ENCODE measurements at places on chromosomes 4 and X.

DNA sequence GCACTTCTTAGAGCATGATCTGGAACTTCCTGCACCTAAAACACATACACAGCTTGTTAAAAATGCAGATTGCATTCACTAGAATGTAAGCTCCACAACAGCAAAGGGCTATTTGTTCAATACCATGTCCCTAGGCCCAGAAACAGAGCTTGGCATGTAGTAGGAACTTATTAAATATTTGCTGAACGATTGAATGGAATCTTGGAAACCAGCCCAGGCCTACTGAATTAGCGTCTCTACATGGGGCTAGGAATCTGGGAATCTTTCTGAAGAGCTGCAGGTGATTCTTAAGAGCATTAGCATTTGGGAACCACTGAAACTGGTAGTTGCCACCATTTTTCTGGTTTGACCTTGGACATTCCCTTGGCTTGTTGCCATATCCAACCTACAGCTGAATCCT is 234.1 kb downstream of the STIM2 start:
- peak; percentile 9 for DNase-seq

- no peak for DNase-seq
Observed at GRCh38 chr4:2083826-2084160, 24.7 kb downstream of the NAT8L start.

DNA sequence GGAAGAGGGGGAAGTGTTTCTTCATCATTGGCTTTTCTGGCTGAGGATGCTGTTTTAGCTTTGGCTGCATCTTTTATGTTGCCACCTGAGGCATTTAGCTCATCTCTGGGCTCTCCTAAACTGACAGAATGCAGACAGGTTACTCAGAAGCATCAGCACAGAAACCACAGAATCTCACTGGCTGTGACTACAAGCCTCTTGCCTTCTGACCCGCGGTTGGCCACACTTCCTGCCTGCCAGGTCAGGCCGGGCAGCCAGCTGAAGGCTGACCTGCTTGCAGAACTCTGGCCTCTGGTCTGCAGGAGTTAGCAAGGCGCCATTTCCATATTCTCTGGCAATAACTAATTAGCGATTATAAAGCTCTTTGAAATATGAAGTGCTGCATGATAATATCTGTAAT is 366.5 kb downstream of the MID1IP1 start:
- DNase-seq = no peak

- no peak for DNase-seq
Observed at GRCh38 chr4:47498899-47499298, 13.8 kb downstream of the ATP10D start.

DNA sequence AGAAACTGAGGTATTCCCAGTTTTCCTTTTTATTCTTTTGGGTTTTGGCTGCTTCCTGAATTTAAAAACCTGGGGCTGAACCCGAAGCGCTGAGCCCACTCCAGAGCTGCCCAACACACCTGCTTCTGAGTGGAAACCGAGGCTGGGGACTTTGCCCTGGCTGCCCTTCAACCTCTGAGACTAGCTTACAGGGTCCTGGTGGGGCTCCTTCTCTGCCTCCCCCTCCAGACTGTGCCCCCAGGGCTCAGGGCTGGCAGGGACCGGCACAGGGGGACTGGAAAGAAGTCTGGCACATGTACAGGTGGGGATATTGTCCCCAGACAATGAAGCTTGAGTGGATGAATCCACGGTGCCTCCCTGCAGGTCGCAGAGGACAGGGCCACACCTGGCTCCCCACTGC is 240.4 kb upstream of the PSAPL1 start:
- no peak for DNase-seq

DNA sequence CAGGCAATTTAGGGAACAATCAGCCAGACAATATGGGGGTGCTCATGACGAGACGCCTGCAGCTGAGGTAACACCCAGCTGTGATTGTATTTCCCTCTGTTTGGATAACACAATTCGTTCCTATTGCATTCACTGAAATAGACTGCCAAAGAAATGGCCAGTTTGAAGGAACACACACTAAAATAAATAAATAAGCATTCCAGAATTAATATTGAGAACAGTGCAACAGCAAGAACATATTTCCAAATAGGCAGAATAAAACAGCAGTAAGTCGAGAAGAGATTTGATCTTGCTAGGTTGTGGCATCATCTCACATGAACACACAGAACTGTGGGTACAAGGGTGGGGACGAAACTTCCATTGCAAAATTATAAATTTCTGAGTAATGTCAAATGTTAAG is 133.5 kb upstream of the FAM47B start:
- DNase-seq = no peak

- DNase-seq = no peak
Observed at GRCh38 chr4:74097631-74098426, 1.2 kb downstream of the CXCL2 start.

- DNase-seq = no peak
Observed at GRCh38 chrX:130566028-130566683, 164.4 kb downstream of the RBMX2 start.

- peak; percentile 44 for DNase-seq
Observed at GRCh38 chrX:13750204-13750603, 15.7 kb downstream of the OFD1 start.

DNA sequence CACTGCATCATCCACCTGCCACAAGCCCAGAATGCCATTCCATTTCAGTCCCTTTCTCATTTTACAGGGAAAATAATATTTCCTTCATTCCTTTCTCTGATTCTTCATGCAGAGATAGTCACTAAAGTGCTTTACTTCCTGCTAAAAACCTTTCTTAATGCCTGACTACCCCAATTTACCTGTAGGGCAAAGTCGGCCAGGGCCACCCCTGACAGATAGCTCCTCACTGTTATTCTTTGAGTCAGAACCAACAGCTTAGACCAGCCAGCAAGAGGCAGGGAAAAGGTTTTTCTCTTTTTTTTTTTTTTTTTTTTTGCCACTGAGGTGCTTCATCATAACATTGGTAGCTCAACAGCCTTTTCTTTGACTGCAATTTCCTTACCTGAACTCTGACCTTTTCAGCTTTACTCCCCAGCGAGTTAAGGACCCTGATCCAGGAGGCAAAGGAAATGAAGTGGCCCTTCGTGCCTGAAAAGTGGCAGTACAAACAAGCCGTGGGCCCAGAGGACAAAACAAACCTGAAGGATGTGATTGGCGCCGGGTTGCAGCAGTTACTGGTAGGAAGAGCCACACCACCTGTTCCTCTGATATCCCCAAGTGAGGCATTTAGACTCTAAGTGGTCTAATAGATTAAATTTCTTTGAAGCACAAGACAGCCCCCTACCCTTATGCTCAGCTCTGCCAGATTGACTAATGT is 85.0 kb downstream of the ALPK1 start:
- DNase-seq = no peak

DNA sequence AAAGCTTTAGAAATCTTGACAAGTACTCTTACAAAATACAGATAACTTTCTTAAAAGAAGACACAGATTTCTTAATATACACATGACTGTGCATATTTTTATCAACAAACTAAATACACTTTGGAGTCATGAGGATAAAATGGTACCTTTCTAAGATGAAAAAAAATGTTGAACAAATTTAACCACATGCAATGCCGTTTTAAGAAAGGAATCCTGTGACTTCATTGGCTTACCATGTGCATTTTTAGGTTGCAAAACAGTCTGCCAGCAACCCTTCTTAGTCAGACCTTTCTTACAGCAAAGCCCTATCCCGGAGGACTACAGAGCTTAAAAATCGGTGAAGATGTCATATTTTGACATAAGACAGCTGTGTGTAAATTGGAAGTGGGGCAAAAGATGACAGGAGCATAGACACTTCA is 51.7 kb downstream of the GASK1B start:
- DNase-seq = peak; percentile 87

- no peak for DNase-seq
Observed at GRCh38 chrX:102115748-102116147, 9.7 kb upstream of the TCEAL2 start.

GRCh38 chr4:1534095-1534872 is 128.0 kb upstream of the NKX1-1 start:
- no peak for DNase-seq

DNA sequence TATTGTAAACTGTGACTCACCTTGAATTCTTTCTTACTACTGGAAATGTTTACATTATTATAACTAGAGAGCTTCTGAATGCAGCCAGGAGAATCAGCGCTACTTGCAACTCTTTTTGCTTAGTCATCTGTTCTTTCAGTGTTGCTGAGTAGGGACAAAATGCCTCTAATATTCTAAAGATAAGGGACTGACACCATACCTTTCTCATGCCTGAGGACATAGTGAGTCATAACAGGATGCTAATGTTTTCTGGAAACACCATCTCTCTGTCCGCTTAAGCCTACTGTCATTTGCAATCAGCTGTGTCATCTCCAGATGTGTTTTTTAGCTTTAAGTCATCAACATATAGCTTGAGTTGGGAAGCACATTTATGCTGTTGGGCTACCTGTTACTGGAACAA is 108.3 kb downstream of the QRFPR start:
- peak; percentile 37 for DNase-seq

DNA sequence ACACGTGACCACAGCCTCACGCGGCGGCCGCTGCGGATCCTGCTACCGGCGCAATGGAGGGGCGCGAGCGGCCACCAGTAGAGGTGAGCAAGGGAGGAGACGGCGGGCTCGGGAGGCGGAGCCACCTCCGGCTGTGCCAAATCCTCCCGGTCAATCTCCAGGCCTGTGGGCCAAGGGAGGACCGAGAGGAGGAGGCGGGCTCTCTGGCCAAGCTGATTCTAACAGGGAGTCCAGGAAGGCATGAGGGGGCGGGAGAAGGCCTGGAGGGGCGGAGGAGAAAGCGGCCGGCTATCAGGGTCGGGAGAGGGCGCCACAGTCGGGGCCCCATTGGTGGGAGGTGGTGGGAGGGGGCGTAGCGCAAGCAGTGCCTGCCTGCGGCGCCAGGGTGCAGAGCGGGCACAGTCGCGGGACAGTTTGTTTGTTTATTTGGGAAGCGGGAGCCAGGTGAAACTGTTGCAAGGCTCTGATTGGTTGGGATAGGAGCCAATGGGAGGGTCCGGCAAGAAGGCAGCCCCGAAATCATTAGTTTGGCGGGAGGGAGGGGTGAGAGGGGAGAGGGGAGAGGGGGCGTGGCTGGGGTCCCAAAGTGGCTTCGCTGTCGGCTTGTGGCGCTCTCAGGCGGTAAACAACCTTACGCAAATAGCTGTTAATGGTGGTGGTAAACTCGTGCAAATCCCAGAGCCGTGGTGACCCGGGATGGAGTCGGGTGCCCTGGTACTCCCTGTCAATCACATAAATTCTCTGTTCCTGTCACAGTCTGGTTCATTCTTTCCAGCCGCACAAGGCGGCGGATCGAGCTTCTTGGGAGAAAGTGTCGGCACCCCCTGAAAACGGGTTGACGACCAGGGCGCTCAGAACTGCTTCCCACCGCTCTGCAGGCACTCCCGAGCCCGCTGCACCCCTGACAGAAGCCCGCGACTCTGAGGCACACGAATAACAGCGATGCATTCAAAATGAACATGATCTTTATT is at the start of gene IRS4:
TSS of gene IRS4 (minus strand) at position 55 of the 971 bp plus-strand sequence.
- DNase-seq = peak; percentile 22

DNA sequence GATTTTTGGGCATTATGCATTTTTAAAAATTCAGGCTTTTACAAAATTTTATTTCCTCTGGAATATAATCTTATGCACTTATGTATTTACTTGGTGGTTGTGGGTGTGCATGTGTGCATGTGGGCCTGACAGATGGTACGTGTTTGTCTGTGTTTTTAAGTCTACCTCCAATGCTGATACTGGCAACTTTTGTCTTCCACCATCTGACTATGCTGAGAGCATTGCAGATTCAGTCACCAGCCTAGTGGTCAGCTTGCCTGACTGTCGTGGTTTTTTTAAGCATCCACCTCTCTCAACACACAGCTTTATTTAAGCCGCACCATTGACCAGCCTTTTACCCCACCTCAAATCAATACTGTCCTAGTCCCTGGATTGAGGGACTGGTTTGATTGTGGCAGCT is 37.1 kb downstream of the FSTL5 start:
- no peak for DNase-seq

- DNase-seq = peak; percentile 67
Observed at GRCh38 chr4:181853881-181854511, 389.2 kb upstream of the TENM3 start.

All from EH (cell line).